Activated naive CD4-positive, alpha-beta T cell treated with anti-CD3 and anti-CD28 coated beads, Interleukin-2, amount 50 U/mL, for 72 hours (primary cell): ENCODE measurements at places on chromosomes 2 and 18.

DNA sequence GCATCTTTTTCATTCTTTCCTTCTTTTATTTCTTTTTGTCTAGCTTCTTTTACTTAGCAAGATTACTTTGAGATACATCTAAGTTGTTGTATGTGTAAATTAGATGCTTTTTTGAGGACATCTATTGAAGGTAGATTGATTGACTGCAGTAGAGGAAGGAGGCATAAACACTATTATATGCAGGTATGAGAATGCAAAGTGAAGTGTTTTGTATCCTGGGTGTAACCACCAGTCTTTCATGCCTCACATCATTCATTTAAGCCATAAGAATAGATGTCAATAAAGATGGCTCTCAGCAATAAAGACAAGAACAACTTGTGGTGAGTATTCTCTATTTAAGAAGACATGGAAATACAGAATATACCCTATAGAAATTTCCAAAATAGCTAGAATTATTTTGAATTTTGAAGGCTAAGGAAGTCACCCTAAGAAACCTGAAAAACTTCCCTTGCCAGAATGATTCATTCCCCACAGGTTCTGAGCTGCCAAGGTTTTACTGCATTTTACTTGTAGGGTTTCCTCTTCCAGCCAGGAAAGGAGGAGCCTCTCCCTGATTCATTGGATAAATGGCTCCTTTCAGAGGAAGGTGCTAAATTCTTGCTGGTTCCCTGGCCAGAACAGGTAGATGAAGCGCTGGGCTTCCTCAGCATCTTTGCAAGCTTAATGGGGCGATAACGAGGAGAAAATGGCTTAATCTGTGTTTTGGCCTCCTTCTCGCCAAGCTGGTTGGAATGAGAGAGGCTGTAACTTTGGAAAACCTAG, 279.8 kb upstream of the SLC14A2 start:
- no peak for DNase-seq

- no peak for DNase-seq
Measured at GRCh38 chr2:145874466-145874865, 1354.5 kb upstream of the ZEB2 start.

- DNase-seq = no peak
Measured at GRCh38 chr18:32300914-32301313, 111.1 kb downstream of the MEP1B start.

DNA sequence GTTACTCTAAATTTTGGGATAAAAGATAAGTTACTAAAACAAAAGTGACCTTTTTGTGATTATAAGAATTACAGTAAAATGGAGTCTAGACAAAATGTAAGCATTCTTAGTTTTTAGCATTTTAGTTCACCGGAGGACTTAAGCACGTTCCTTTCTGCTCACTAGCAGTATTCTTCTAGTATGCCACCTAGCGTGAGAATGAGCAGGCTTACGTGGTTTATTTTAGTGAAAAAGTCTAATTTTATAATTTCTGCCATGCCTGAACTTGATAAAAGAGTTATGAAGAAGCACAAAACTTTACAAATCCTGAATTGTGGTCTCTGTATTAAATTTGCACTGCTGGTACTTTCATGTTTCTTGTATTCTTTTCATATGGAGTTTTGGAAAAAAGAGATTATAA, 12.6 kb upstream of the OTX1 start:
- DNase-seq = no peak

- no peak for DNase-seq
Measured at GRCh38 chr2:15337996-15338666, 223.0 kb downstream of the NBAS start.
